ENCODE measurements at places on chromosomes 4 and X. TPM values are rescaled to one million over a fixed set of nuclear protein-coding genes. Genes with fewer than 3 reads are reported as not detected.

EDA2R gene
- not detected for polyA plus RNA-seq

GRCh38 chr4:5709207-5709575, 832 bp upstream of the EVC2 start:
- no peak for DNase-seq
- H3K36me3 ChIP-seq, result no peaks in the 10 kb centered on the region
- peaks cover 4% of the 10 kb centered on the region for H3K27me3 ChIP-seq

DNA sequence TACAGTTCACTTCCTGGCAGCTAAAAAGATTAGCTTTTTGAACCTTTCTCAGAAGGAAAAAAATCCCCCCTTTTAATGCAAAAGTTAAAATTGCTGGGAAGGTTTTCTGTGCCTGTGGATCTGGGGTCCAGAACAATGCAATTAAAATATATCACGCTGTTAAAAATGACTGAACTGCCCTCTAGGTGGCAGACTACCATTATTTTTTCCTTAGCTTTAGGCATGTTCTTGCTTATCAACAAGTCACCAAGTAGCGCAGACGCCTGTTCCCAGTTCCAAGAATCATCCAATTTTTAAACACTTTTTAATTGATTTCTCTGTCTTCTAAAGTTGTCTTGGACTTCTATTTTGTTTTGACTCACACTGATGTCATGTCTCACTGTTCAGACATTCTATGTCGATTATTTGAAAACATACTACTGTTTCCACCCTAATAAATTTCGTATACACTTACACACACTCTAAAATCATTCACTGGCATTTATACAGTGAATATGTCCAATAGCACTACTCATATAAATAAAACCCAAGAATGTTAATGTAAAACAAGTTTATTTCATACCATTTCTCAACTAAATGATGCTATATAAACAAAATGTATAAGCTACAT, 661.6 kb downstream of the RAPGEF2 start:
- no peaks in the 10 kb centered on the region for H3K36me3 ChIP-seq
- no peak overlapping the region for H3K4me3 ChIP-seq

SPIN4 gene
- 0.78 TPM for polyA plus RNA-seq

GRCh38 chr4:142278171-142278570, 567.9 kb downstream of the INPP4B start:
- peaks cover 52% of the 10 kb centered on the region for H3K4me1 ChIP-seq
- DNase-seq, result no peak
- no peaks in the 10 kb centered on the region for H3K36me3 ChIP-seq
- H3K27me3 ChIP-seq, result no peaks in the 10 kb centered on the region

- no peak overlapping the region for H3K4me3 ChIP-seq
- no peak for DNase-seq
- H3K27me3 ChIP-seq, result no peaks in the 10 kb centered on the region
These were observed 11.8 kb upstream of the UGT2A3 start for GRCh38 chr4:68963374-68963773.

CENPVL2 gene
- polyA plus RNA-seq, result not detected

DNA sequence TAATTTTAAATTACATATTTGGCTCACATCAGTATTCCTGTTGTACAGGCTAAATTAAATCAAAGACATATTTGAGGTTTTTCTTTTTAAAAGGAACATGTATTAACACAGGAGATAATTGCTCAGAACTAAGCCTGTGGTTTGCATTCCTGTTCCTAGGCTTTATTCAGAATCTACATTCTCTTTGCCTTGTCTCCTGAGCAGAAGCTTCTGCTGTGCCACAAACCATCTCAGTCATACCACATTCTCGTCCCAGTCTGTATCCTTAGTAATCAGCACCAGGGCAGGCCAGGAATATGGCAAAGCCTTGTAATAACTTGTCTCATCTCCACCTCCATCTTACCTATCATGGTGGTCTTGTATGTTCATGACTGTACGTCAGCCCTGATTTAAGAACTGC, 162.8 kb downstream of the ARHGAP24 start:
- no peak overlapping the region for H3K4me3 ChIP-seq
- DNase-seq, result no peak
- no peaks in the 10 kb centered on the region for H3K4me1 ChIP-seq
- H3K27ac ChIP-seq, result no peak overlapping the region
- H3K36me3 ChIP-seq, result no peaks in the 10 kb centered on the region
- H3K27me3 ChIP-seq, result no peaks in the 10 kb centered on the region

SNCA gene
- 1.8 TPM for polyA plus RNA-seq

DNA sequence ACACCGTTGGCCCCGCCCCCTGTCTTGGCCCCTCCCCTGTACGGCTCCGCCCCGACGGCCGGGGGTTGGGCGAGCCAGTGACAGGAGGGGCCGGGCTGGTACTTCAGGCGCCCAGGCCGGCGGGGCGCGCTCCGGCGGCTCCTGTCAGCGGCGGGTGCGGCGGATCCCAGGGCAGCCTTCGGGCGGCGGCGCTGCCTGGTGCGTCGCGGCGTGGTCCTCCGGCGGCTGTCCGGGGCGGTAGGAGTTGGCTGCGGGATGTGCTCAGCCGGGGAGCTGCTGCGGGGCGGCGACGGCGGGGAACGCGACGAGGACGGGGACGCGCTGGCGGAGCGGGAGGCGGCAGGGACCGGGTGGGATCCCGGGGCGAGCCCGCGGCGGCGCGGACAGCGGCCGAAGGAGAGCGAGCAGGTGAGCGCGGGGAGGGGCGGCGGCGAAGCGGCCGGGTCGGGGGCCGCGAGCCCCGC, at the start of gene FAM241A:
TSS of gene FAM241A (plus strand) at position 129 of the 464 bp plus-strand sequence. CDS start at position 256, 127 bp downstream.
- H3K4me3 ChIP-seq, result peak within 1 kb of the TSS; percentile 82
- peak; percentile 86 for DNase-seq
- H3K27ac ChIP-seq, result peak within 1 kb of the TSS; percentile 82
- H3K27me3 ChIP-seq, result no peaks in the 10 kb centered on the region
- no peaks in the 10 kb centered on the region for H3K36me3 ChIP-seq

GRCh38 chrX:87160435-87161010, 357.1 kb upstream of the KLHL4 start:
- no peak overlapping the region for H3K4me3 ChIP-seq
- no peaks in the 10 kb centered on the region for H3K4me1 ChIP-seq
- no peaks in the 10 kb centered on the region for H3K27me3 ChIP-seq
- no peak for DNase-seq
- H3K36me3 ChIP-seq, result no peaks in the 10 kb centered on the region

- DNase-seq, result no peak
- no peaks in the 10 kb centered on the region for H3K36me3 ChIP-seq
- H3K4me3 ChIP-seq, result no peak overlapping the region
- H3K4me1 ChIP-seq, result no peaks in the 10 kb centered on the region
- H3K27ac ChIP-seq, result no peak overlapping the region
- no peaks in the 10 kb centered on the region for H3K27me3 ChIP-seq
These were observed 1137.6 kb upstream of the IGFBP7 start for GRCh38 chr4:58247792-58248191.

DNA sequence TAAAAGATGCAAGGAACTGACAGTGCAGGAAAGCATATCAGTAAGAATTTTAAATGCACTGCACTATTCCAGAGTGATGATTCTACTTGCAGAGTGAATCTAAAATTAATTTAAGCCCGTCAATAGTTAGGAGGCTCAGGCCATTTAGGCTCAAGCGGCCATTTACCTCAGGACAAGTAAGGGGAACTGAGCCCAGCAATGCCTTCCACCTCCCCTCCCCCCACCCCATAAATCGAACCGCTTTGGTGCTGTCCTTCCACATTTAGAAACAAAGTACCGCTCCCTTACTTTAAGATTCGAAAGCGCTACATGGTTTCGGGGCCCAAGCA, 665 bp downstream of the RBM41 start:
- peaks cover 9% of the 10 kb centered on the region for H3K36me3 ChIP-seq
- peak overlapping the region; percentile 72 for H3K4me3 ChIP-seq
- no peaks in the 10 kb centered on the region for H3K27me3 ChIP-seq
- H3K27ac ChIP-seq, result peak overlapping the region; percentile 59

GRCh38 chrX:126557151-126557550, 4.5 kb upstream of the DCAF12L1 start:
- no peak overlapping the region for H3K4me3 ChIP-seq
- no peak for DNase-seq
- no peaks in the 10 kb centered on the region for H3K36me3 ChIP-seq

DNA sequence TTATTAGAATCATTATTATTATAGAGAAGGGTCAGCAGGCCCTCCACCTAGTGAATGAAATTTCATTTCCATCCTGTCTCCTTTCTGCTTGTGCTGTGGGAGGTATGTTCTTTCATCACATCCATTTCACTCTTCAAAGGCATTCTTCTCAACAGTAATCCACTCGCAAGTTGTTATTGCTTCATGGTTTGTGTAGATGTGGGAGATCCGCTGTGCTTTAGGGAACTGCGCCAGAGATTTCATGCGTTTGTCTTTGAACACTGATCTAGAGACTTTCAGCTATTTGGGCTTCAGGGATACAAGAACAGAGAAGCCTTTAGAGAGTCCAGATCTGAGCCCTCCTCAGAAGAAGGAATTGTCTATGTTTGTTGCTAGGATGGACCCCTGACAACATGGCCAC, 53.5 kb upstream of the PUDP start:
- DNase-seq, result no peak
- H3K27me3 ChIP-seq, result no peaks in the 10 kb centered on the region
- H3K36me3 ChIP-seq, result no peaks in the 10 kb centered on the region
- H3K4me3 ChIP-seq, result no peak overlapping the region
- no peaks in the 10 kb centered on the region for H3K4me1 ChIP-seq
- H3K27ac ChIP-seq, result no peak overlapping the region

DNA sequence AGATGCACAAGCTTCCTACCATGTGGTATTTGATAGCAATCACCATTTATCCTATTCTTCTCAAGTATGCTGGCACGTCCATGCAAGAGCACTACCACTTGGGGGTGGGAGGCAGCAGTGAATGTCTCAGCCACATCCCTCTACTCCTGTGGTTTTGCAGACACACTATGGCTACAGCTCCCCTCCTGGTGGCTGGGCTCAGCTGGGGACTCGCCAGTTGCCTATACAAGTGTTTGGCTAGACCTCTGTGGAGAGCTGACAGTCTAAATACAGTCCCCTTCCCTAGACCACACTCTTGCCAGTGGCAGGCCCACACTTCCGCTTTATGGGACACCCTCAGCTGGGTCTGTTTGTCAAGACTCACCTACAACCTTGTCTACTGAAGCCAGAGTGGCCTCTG, 53.2 kb downstream of the ADGRA3 start:
- H3K4me3 ChIP-seq, result no peak overlapping the region
- no peak overlapping the region for H3K27ac ChIP-seq
- no peaks in the 10 kb centered on the region for H3K36me3 ChIP-seq
- H3K4me1 ChIP-seq, result no peaks in the 10 kb centered on the region
- DNase-seq, result no peak
- no peaks in the 10 kb centered on the region for H3K27me3 ChIP-seq

DNA sequence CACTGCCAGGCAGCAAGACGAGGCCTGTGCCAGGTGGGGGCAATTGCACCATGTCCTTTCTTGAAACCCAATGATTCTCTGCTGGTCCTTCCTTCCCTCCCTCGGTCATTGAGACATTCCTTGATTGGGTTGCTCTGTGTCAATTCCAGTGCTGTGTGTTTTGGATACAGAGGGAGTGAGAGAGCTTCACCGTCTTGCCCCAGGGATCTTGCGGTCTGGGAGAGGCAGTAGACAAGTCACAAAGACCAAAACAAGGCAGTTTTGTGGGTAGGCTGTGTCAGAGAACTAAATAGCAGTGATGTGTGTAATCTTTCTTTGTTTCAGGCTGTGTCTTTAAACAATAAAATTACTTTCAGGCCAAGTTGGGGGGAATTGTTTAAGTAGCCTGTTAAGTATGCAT, 38.8 kb upstream of the TADA2B start:
- DNase-seq, result no peak
- H3K4me3 ChIP-seq, result no peak overlapping the region
- H3K27ac ChIP-seq, result no peak overlapping the region
- no peaks in the 10 kb centered on the region for H3K27me3 ChIP-seq
- peaks cover 6% of the 10 kb centered on the region for H3K4me1 ChIP-seq

- no peaks in the 10 kb centered on the region for H3K27me3 ChIP-seq
- no peaks in the 10 kb centered on the region for H3K36me3 ChIP-seq
- no peak for DNase-seq
- no peak overlapping the region for H3K27ac ChIP-seq
- H3K4me3 ChIP-seq, result no peak overlapping the region
These were observed 126.9 kb upstream of the VEGFC start for GRCh38 chr4:176919631-176920030.

DNA sequence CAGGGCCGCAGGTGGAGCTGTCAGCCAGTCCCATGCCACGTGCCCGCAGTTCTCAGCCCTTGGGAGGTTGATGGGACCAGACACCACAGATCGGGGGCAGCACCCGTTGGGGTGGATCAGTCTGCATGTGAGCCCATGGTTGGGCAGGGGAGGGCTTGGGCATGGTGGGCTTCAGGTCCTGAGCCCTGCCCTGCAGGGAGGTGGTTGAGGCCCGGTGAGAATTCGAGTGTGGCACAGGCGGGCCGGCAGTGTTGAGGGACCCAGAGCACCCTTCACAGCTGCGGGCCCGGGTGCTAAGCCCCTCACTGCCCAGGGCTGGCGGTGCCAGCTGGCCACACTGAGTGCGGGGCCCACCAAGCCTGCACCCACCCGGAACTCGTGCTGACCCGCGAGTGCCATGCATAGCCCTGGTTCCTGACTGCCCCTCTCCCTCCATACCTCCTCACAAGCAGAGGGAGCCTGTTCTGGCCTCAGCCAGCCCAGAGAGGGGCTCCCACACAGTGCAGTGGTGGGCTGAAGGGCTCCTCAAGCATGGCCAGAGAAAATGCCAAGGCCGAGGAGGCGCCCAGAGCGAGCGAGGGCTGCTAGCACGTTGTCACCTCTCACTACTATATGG, 696.1 kb downstream of the TGIF2LX start:
- H3K4me1 ChIP-seq, result no peaks in the 10 kb centered on the region
- H3K4me3 ChIP-seq, result no peak overlapping the region
- no peaks in the 10 kb centered on the region for H3K27me3 ChIP-seq
- no peak overlapping the region for H3K27ac ChIP-seq

MND1 gene
- polyA plus RNA-seq, result 0.34 TPM

CYP2U1 gene
- 2.0 TPM for polyA plus RNA-seq

PAGE2B gene
- polyA plus RNA-seq, result not detected

GRCh38 chr4:24656906-24657305, 72.6 kb upstream of the DHX15 start:
- H3K27ac ChIP-seq, result no peak overlapping the region
- no peak overlapping the region for H3K4me3 ChIP-seq
- H3K4me1 ChIP-seq, result no peaks in the 10 kb centered on the region
- no peak for DNase-seq
- H3K36me3 ChIP-seq, result no peaks in the 10 kb centered on the region

DNA sequence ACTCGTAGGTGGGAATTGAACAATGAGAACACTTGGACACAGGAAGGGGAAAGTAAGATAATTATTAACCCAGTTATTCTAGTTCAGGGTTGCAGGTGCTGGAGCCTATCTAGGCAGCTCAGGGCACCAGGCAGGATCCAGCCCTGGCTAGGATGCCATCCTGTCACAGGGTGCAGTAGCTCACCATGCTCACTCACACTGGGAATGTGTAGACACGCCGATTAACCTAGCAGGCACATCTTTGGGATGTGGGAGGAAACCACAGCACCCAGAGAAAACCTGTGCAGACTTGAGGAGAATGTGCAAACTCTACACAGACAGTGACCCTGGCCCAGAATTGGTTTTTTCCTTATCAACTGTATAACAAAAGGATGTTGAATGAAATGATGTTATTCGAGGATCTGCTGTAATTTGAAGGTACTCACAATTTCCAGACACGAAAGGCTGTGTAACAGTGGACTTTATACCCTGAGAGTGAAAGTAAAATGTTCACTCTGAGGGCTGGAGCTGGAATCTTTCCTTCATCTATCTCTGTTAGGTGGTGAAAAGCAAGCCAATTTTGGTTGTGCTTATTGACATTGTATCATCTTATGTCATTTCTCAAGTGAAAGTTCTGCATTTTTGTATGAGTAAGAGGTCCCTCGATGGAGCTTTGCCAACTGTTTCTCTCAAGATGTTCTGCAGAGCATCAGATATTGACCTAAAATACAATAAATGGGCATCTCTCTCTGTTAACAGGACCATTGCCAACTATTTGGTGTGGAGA, 78.8 kb downstream of the PHEX start:
- no peaks in the 10 kb centered on the region for H3K4me1 ChIP-seq
- H3K27me3 ChIP-seq, result no peaks in the 10 kb centered on the region
- H3K27ac ChIP-seq, result no peak overlapping the region
- H3K4me3 ChIP-seq, result no peak overlapping the region
- no peaks in the 10 kb centered on the region for H3K36me3 ChIP-seq

BRS3 gene
- not detected for polyA plus RNA-seq

UGT8 gene
- polyA plus RNA-seq, result 0.08 TPM

Measured in CD4-positive, alpha-beta memory T cell (primary cell).